ENCODE measurements at places on chromosomes 5 and 9.

GRCh38 chr9:119157196-119157595 is 212.0 kb downstream of the BRINP1 start:
- no peak for DNase-seq

DNA sequence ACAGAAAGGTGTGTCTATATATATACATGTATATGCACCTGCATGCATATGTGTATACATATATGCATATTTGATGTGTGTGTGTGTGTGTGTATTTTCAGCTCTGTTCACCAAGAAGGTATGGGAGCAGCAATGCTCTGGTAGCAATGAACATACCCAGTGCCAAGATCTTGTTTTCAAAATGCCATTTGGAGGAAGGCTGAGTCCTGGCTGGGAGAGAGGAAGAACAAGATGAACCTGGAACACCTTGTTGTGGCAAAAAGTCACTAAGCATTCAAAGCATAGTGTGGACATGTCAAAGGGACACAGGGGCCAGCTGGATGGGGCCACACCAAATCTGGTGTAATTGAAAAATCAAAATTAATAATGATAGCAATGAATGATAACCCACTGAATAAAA is 31.8 kb upstream of the NEK6 start:
- DNase-seq = no peak

DNA sequence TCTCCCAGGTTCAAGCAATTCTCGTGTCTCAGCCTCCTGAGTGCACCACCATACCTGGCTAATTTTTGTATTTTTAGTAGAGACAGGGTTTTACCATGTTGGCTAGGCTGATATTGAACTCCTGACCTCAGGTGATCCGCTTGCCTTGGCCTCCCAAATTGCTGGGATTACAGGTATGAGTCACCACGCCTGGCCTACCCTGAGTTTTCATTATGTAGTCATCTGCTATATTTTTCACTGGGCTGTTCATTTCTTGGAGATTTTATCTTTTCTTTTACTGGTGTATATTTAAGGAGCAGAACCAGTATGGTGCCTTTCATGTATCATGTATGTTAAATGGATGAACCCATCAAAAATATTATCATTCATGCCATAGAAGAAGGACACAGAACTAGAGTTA is 377.0 kb upstream of the ACTBL2 start:
- no peak for DNase-seq

DNA sequence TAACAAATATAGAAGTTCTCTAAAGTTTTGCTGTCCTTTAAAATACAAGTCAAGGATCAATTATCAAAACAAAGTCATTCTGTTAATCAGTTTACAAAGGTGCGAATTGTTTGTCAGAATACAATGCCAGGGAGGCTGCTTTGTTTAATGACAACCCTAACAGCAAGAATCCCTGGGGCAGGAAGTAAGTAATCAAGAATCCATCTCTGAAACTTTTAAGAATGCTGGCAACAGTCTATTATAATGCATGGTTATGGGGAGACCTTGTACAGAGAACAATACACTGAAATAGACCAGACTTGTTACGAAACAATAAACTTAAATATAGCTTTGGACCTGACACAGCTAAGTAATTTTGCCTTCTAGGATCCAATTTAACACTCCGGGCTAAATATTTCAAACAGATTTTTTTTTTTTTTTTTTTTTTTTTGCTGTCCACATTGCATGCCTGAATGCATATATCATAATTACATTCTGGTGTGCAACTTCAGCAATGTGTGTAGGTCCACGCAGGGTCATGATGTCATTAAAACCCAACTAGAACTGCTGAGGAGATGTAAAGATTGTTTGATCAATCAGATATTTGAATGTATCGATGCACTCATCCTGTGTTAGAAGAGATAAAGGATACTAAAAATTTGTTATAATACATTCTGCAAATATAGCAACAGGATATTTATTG is 421.3 kb downstream of the CETN3 start:
- no peak for DNase-seq

- no peak for DNase-seq
Observed at GRCh38 chr5:18243846-18244245, 609.6 kb downstream of the TAF11L14 start.

GRCh38 chr9:71767163-71767775 is 1.0 kb downstream of the CEMIP2 start:
- DNase-seq = no peak

DNA sequence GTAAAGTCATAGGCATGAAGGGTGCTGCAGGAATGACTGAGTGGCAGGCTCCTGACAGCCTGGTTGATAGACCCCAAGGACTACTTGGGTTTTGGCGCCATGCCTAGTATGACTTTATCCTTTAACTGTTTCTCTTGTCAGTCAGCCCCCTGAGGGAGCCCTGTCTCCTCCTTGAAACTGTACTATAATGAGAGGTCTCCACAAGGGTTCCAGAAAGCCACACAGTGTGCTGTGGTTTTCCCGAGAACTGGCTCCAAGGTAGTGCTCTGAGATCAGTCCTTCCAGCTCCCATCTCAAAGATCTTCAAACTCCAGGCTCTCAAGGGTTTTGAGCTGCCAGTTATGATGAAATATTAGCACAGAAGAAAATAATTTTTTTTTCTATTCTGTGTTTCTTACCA is 26.7 kb upstream of the TNC start:
- peak; percentile 0 for DNase-seq

DNA sequence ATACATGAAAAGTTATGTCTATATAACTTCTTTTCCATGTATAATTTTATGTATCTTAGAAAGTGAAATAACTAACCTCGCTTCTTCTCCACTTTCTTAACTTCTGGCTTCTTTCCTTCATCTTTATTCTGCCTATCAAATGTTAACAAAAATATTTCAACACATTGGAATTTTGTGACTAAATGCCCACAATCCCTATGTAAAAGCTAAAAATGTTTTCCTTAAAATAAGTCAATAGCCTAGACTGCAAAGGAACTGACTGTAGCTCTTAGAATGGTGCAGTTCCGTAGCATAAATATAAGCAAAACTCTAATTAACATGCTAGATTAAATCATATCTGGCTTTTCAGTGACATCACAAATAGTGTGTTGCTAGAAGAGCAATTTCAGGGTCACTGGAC is 40.9 kb downstream of the PSIP1 start:
- no peak for DNase-seq

DNA sequence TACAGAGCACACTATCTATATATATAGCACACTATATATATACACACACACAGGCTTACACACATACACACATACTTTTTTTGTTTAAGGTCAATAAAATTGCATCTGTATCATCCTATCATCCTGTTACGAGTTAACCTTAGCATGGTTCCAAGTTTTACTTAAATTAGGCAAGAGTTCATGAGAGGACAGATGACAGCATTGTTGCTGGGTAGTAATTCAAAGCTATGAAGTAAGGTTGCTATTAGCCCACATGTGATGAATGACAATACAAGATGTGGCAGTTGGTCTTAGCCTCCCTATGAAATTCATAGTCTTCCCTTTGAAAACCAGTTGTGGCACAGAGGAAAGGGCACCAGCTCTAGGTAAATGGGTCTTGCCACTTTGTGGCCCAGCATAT is 438.1 kb downstream of the ACTL7B start:
- no peak for DNase-seq

- no peak for DNase-seq
Observed at GRCh38 chr5:93476251-93476742, 104.7 kb downstream of the NR2F1-AS1 start.

DNA sequence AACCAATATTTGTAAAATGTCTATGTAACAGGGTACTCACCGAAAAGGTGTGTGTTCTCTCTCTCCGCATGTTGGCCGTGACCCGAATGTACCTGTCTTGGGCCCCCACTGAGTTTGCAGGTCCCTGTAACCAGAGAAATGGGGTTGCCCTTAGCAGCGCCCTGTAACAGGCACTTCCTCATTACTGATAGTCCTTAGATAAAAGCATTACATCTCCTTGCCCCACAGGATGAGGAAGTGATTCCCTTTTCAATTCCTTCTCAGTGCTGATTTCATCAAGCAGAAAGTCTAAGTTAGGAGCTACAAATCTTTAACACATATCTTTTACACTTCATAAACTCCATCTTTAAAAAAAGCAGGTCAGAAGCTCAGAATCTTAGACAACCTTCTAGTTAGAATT is 15.2 kb upstream of the HMHB1 start:
- no peak for DNase-seq

DNA sequence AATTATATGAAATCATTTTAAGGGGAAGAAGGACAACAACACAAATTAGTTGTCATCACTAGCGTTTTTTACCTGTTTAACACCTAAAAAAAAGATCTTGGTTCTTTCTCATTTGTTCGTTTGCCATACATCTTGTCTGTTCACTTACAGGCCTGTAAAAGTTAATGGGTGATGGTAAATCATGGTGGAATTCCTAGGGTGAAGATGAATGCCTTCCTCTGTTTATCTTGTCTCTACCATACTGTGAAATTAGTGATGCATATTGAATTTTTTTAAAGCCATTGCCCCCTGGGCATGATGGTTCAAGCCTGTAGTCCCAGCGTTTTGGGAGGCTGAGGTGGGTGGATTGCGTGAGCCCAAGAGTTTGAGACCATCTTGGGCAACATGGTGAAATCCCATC is 46.6 kb downstream of the LRRTM2 start:
- DNase-seq = no peak

GRCh38 chr5:157284458-157285212 is 18.7 kb downstream of the CYFIP2 start:
- DNase-seq = no peak
